ENCODE measurements at places on chromosomes 11 and 22. TPM values are rescaled to one million over a fixed set of nuclear protein-coding genes. Genes with fewer than 3 reads are reported as not detected.
A peak's percentile ranks its signal among the peaks of the same experiment; 100 is the strongest.

PKP3 gene
- total RNA-seq = not detected

DNA sequence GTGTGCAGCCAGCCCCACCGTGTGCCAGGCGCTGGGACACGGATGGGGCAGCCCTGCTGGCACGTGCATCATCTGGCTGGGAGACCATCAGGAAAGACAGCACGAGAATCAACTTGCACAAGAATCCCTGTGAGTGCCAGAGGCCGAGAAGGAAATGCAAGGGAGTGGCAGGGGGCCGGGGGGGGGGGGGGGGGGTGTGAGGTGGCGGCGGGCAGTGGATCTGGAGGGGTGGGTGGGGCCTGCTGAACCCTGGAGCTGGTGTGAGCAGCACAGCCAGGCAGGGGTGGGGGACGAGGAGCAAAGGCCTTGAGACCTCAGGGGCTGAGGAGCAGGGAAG is 14.0 kb upstream of the FLRT1 start:
- no peak for DNase-seq

GRCh38 chr11:44270403-44271273 is 39.3 kb downstream of the ALX4 start:
- no peak for DNase-seq

GRCh38 chr11:73446766-73447165 is 70.6 kb downstream of the RELT start:
- DNase-seq = no peak

CBLIF gene
- total RNA-seq = not detected

GRCh38 chr22:27420817-27421361 is 380.7 kb downstream of the MN1 start:
- no peak for DNase-seq

GSTT2 gene
- total RNA-seq = not detected

- peak; percentile 24 for DNase-seq
Measured at GRCh38 chr11:48900131-48900800, 83.4 kb downstream of the TRIM51G start.

- DNase-seq = no peak
Measured at GRCh38 chr22:45617948-45618347, 53.7 kb upstream of the ATXN10 start.

GRCh38 chr11:130729678-130730300 is 186.5 kb downstream of the SNX19 start:
- no peak for DNase-seq

DNA sequence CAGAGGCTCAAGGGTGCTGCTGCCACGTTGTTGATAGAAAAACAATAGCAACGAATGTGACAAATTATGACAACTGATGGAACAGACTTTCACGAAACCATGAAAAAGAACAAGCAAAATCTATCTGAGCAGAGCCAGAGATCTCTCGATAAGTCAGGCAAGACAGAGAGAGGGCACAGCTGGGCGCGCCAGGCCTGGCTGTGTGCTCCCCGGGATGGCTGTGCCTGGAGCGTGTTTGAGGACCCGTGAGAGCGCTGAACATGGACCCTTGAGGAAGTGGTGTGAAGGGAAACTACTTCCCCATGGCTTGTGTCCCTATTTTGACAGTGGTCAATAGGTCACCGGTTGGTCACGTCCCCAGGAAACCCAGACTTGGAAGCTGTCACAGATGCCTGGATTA is 83.1 kb upstream of the FGF3 start:
- no peak for DNase-seq

OR5W2 gene
- not detected for total RNA-seq

DRD4 gene
- 0.28 TPM for total RNA-seq

GRCh38 chr11:8094656-8095055 is 13.6 kb downstream of the TUB start:
- no peak for DNase-seq

DNA sequence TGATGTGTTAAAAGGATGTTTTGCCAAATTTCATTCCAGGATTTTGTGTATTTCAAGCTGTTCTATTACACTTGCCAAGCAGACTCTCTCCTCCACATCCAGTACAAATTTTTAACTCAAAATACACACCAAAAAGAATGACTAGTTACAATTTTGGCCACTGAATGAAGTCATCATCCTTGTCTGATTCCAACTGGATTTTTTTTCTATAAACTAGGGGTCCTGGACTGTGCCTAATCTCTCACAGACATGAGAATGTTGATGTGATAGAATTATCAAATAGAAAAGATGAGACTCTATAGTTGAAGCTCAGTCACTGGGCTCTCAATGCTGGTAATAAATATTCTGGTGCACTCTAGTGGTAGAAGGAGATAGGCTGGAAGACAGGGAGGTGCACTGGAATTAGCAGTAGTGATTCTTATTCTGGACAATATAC is 85.8 kb downstream of the FANCF start:
- no peak for DNase-seq

DNA sequence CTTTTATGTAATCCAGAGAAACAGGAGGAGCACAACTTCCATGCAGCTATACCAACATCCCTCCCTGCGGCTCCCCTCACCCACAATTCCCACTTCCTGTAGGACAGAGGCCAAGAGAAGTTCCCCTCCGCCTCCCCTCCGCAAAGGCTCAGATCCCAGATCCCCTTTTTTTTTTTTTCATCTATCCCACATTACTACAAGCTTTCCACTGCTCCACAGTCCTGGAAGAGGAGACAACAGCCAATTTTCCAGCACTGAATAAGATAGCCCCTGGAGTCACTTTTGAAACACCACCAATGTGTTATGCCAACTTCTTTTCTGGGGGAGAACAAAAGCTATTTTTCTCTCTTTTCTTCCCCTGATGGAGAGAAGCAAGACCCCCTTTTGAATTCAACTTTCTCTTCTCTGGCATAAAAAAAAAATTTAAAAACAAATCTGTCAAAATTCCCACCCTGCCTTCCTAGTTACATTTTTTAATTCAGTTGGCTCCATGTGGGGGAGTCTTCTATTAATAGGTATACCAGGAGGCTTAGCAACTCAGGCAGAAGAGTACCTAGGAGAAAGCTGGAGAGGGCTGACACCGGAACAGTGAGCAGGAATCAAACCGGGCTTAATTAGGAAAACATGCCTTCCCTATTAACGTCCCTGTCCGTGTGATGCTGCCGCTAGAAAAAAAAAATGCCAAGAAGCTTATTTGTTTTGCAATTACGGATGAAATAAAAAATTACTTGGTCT is 543.4 kb downstream of the BUD13 start:
- DNase-seq = no peak

- DNase-seq = no peak
Measured at GRCh38 chr11:17067417-17067816, 10.1 kb downstream of the RPS13 start.

SLC22A6 gene
- not detected for total RNA-seq

DNA sequence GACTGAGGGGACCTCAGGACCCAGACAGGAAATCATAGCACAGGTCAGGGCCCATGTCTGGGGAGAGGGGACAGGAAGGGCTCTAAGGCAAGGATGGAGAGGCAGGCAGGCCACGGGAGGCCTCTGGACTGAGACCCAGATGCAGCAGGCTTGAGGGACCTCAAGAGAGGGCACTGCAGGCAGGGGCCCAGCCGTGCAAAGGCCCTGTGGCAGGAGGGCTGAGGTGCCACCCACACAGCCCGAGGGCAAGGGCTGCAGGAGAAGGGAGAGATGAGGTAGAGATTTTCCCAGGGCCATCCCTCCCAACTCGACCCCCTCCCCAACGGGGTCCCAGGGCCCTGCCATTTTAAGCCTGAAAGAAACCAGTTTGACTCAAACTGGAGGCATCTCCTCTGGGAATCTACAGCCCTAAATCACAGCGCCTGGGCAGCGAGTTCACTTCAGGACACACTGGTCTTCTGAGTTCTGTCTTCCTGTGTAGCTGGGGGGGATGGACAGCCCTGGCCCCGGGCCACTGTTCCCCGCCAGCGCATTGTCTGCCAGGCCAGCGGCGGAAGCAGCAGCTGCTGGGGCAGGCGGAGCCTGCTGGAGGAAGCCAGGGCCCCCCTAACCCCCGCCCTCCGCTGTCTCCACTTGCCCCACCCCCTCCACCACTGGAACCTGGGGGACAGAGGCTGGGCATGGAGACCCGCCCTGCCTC is 20.3 kb upstream of the WNT7B start:
- no peak for DNase-seq

GRCh38 chr11:117191680-117192400 is 7.3 kb upstream of the TAGLN start:
- no peak for DNase-seq

DNA sequence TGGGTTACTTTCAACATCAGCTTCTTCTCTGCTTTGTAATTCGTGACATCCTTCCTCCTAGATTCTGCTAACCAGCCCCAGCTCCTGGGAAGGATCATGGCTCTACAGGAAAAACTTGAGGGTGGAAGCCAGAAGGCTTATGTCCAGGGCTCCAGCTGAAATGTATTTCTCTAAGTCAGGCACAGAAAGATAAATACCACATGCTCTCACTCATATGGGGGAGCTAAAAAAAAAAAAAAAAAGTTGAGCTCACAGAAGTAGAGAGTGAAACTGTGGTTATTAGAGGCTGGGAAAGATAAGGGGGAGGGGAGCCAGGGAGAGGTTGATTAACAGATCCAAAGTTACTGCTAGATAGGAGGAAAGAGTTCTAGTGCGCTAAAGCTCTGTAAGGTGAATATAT is 74.9 kb downstream of the DSCAML1 start:
- no peak for DNase-seq

DNA sequence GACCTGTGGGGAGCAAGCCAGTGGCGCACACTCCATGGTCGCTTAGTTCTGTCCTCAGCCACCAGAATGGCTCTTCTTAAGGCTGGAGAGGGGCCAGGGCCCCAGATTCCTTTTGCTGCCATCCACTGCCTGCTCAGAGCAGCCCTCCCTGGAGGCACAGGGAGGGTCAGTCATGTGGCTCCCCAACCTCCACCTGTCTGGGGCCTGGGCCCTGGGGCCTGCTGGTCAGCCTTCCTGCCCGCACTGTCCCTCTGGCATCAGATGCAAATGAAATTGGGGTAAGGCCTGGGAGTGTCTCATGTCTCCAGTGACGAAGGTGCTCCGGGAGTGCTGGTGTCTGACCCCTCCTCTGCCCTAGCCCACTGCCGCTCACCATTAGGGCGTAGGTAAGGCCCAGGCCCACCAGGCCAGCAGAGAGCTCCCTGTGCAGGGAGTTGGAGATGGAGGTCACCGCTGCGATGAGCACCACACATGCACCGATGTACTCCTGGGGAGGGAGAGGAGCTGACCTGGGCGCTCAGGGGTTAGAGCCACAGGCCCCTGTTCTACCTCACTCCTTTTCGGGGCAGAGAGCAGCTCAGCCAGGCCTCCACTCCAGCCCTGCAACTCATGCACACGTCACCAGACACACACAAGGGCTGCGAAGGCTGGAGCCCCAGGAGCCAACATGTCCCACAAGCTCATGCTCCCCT is 9.0 kb upstream of the KCNJ11 start:
- DNase-seq = no peak

DNA sequence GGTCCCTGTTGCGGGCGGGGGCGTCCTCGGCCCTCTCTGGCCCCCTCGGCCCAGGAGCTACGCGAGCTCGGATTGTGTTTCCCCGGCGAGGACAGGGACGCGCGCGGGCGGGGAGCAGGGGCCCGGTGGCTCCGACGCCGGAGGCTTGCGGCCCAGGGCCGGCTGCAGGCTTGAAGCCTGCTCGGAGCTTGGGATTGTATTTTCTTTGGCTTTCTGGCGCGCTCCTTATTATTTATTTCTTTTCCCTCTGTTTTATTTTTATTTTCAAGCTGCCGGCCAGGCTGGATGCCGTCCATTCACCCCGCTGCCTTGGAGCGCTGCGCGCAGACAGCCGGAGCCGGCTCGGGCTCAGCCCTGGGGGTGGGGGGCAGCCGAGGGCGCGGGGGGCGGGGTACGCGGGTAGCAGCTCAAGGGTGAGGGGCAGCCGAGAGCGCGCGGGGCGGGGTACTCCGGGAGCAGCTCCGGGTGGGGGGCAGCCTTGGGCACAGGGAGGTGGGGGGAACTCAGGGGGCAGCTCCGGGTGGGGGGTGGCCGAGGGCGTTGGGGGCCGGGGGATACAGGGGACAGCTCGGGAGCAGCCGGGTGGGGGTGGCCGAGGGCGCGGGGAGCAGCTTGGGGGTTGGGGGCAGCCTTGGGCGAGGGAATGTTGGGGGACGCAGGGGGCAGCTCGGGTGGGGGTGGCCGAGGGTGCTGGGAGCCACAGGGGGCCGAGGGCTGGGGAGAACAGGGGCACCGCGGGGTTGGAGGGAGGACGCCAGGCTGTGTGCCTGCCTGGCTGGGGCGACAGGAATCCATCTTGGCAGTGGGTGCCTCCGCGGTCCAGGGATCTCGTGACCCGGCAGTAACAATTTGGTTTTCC is 42.7 kb downstream of the KCNJ1 start:
- DNase-seq = no peak

- DNase-seq = no peak
Measured at GRCh38 chr11:77457340-77457739, 16.6 kb downstream of the PAK1 start.

DNA sequence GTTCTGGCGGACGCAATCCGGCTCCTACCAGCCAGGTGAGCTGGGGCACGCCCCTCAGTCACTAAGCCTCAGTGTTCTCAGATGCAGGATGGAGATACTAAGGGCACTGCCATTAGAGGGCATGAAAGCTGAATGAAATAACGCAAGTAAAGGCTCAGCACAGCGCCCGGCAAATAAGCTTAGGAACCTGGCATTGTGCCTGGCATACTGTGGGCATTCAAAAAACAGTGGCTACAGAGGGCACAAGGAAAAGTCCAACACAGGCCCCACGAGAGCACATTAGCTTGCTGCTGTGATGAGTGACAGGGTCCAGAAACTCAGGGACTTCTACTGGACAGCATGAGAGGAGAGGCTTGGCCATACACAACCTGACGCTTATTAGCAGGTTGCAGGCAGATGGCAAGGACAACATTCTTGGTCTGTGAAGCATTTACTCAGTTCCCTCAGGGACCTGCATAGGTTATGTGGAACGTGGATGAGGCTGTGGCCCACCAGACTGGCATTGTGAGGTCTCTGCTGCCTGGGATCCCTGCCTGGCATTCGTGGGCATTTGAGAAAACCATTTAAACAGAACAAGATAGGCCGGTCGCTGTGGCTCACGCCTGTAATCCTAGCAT is 12.2 kb downstream of the TXN2 start:
- no peak for DNase-seq

- DNase-seq = no peak
Measured at GRCh38 chr22:48703265-48703941, 1124.3 kb downstream of the BRD1 start.

DNA sequence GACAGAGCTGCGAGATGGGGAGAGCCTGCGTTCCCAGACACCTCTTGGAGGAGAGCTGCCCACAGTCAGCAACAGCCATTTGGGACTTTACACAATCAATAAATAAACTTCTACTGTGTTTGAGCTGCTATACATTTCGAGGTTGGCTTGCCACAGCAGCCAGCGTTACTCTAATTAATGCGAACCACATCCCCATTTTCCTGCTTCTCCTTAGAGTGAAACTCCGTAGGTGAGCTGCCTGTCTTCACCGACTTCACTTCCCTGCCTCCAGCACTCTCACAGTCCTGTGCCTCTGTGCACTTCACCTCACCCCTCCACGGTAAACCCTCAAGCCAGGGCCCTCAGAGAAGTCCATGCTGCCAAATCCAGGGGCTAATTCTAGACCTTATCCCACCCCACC is 5.9 kb upstream of the SLC22A12 start:
- DNase-seq = no peak

KCNQ1 gene
- 6.4 TPM for total RNA-seq

All from activated CD4-positive, alpha-beta T cell treated with anti-CD3 and anti-CD28 coated beads, Interleukin-2, amount 10 ng/mL, durations not matched to agents 24 days and 14 days (primary cell).